GM03348 (cell line): ENCODE measurements at places on chromosomes 5 and 9.
A peak's percentile ranks its signal among the peaks of the same experiment; 100 is the strongest.

DNA sequence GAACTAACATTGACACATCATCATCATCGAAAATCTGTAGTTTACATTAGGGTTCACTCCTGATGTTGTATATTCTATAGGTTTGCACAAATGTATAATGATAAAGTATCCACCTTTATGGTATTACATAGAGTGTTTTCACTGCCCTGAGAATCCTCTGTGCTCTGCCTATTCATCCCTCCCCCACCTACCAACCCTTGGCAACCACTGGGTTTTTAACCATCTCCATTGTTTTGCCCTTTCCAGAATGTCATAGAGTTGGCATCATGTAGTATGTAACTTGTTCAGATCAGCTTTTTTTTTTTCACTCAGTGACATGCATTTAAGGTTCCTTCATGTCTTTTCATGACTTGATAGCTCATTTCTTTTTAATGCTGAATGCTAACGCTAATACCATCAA is 106.0 kb downstream of the ARHGEF28 start:
- DNase-seq: no peak

- no peak for DNase-seq
These were observed 389.1 kb downstream of the ADGRV1 start for GRCh38 chr5:90947667-90948066.

- DNase-seq: peak; percentile 59
These were observed 244.1 kb downstream of the ADGRV1 start for GRCh38 chr5:90802474-90803317.

DNA sequence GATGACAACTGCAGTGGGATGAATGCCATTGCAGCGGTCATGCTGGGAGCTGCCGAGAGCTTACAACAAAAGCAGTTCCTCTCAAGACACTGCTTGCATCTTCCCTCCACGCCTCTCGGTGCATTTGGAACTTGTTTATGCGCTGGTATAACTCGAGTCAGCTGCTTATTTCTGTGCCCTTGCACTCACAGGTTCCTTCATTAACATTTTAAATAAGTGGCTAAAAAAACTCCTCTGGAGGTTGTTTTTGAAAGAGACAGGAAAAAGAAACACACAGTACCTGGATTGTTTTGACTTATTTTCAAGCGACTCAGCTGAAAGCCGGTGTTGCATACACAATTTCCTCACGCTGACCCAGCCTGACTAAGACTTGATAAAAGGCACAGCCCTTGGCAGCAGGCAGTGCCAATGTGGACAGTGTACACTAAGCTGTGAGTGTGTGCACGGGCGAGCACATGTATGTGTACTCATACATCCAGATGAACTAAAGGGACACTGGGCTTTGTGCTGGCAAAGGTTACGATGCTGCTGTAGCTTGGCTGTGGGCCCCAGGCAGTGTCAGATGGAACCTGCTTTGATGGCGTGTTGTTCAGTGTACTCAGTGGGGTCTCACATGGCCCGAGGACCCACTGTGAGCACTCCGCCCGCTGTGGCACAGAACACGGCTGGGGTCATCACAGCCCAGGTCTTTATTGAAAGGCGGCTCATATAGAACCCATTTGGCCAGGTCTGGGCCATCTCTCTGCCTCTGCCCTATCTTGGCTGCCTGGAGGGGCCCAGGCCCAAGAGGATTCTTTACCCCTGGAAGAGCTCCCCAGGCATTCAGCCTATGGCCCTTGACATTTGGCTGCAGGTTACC is 92.3 kb downstream of the ANKRD33B start:
- DNase-seq: no peak

GRCh38 chr5:111776913-111777781 is 20.2 kb upstream of the NREP start:
- no peak for DNase-seq

DNA sequence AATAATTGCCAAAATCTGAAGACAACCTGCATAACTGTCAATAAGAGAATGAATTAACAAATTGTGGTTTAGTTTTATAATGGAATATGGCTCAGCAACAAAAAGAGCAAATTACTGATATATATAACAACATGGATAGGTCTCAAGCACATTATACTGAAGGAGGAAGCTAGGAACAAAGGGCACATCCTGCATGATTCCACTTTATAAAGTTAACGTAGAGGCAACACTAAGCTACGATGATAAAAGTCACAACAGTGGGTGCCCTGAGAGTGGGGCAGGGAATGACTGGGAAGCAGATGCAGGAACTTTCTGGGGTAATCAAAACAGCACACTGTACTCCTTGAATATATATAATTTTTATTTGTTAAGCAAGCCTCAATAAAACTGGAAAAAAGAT is 165.2 kb downstream of the RMI1 start:
- DNase-seq: no peak

GRCh38 chr9:117795271-117795670 is 91.1 kb downstream of the TLR4 start:
- DNase-seq: peak; percentile 4

DNA sequence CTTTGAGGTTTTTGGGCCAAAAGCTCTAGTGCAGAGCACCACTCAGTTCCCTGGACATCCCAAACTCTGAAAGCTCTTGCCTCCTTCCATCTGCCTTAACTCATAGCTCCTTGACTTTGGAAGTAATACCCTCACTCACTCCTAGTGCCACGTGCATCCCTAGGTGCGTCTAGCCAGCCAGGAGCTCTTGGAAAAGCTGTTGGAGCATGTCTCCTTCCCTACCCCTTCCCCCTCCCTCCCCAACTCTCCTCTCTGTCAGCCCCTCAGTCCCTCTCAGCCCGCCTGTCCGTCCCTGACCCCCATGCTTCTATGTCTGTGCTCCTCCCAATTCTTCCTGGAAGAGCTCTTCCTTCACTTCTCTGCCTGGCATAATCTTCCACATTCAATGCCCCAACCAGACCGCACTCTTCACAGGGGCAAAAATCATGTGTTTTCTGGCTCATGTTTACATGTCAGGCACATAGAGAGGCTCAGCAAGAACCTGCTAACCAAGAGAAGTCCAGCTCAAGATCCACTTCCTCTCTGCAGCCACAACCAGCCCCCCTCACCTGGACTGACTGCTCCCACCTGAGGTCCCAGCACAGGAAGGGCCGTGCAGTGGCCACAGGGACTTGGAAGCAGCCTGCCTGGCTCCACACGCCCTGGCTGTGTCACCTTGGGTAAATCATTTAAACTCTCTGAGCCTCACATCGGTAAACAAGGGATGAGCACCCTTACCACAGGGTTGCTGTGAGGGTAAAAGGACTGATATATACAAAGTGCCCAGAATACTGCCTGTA is 58.4 kb downstream of the WHRN start:
- DNase-seq: no peak

DNA sequence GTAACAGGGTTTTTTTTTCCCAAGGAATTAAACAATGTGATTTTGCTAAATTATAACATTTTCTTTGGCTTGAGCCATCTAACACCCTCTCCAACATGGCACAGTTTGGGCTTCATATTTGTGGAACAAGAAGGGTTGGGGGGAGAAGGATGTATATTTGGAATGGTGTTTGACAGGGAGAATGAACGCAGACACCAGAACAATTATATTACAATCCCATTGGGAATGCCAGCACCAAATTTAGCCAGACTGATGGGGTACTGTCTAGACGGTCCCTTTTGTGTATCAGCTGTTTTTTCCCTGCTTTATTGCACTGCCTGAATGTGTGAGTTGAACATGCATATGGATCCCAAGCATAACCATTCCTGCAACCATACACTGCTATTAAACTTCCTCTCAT is 130.9 kb upstream of the TMEM161B start:
- DNase-seq: no peak

DNA sequence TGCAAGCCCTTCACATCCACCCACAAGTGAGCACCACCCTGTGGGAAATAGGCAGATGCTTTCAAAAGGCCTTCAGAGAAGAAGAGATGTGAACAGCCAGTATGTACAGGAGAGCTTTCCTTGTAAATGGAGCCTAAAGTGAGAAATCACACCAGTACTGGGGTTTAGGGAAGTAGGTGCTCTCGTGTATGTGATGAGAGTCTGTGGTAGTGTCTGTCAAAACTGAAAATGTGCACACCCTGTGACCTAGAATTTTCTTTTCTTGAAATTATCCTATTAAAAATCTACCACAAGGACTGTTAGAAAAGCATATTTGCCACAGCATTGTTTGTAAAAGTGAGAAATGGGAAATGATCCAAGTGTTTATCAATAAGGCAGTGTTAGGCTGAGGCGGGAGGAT is 16.6 kb downstream of the OTULINL start:
- no peak for DNase-seq

- no peak for DNase-seq
These were observed 23.4 kb upstream of the SLC24A2 start for GRCh38 chr9:19812194-19812593.

- DNase-seq: no peak
These were observed 25.1 kb downstream of the ZNF618 start for GRCh38 chr9:113901221-113901688.

- DNase-seq: no peak
These were observed 25.1 kb upstream of the CD180 start for GRCh38 chr5:67221487-67222242.

DNA sequence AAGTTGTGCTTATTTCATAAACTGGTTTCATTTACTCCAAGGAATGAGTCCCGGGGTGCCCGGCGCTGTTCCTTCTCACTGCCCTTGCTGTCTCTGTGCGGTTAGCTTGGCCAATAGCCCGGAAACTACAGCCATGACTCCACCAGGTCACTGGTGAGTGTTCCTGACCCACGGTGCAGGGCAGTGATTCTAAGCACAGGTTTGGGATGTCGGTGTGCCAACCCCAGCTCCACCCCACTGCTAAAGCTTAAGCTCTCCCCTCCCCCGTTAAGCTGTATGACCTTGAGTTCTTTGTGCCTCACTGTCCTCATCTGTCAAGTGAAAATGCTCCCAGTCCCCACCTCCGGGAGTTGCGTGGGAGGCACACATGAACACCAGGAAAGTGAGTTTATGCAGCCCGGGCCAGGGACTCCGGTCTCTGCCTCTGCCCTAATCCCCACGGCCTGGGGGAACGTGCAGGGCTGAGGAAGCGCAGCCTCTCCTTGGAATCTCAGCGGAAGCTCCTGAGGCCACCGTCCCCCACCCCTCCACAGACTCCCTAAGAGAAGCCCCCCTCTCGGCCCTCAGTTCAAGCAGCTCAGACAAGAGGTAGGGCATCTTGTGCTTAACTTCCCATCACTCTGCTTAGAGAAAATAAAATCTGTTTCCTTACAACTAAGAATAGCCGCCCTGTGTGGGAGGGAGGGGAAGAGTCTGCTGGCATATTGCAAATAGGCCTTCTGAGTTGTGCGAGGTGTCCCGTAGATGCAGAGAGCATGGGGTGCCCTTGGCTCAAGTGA is 92.0 kb upstream of the RAI14 start:
- DNase-seq: no peak

DNA sequence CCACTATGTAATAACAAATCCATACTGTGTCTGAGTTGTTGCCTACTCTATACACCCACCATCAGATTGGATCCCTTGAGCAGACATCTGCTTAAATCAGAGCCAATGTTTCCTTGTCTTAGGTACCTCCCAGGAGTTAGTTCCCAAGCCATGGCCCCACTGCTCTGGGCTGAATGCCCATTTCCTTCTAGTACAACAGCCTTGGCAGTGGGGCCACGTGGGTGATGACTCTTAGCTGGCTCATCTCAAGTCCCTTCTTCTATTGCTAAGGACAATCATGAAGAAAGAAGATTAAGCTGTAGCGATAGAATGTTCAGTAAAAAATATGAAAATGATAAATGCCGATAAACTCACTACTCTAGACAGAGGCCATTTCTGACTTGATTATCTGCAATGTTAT is 16.6 kb downstream of the PTGR1 start:
- no peak for DNase-seq

- DNase-seq: no peak
These were observed 74.2 kb downstream of the TSPAN17 start for GRCh38 chr5:176721509-176721908.

DNA sequence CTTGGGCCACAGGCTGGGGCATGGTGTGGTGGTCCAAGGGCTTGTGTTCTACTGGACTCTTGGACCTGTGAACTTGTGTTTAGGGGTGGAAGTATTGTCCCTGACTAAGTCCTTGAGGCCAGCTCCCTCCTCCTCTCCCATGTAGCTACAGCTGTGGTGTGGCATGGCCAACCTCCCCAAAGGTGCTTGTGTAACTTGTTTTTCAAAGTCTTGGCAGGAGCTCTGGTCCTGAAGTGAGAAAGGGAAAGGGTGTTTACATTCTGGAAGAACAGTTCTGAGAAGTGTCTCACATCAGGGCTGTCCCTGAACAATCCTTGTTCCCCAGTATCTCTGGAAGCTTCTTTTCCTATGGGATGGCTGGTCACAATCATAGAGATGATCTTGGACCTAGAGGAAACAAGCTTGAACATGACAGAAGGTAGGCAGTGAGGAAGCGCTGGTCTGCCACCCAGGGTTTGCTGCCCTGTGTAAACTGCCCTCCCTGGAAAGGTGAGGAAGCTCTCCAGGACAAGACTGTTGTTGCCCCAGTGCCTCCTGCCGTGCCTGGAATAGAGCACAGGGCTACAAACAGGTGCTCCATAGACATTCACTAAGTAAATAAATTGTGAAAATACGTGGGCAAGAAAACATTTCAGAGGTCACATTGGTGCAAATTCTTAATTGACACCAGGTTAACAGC is 64.6 kb upstream of the KLF9 start:
- DNase-seq: no peak

GRCh38 chr9:108158236-108158995 is 668.8 kb upstream of the KLF4 start:
- no peak for DNase-seq

- no peak for DNase-seq
These were observed 233.3 kb downstream of the FAM170A start for GRCh38 chr5:119862619-119863018.

GRCh38 chr9:95429948-95430620 is 86.7 kb downstream of the PTCH1 start:
- no peak for DNase-seq

GRCh38 chr5:14342306-14342705 is 199.2 kb downstream of the TRIO start:
- no peak for DNase-seq
